ENCODE measurements at places on chromosomes 3 and 15.

- no peak for DNase-seq
Observed at GRCh38 chr15:61112231-61112630, 116.9 kb downstream of the RORA start.

DNA sequence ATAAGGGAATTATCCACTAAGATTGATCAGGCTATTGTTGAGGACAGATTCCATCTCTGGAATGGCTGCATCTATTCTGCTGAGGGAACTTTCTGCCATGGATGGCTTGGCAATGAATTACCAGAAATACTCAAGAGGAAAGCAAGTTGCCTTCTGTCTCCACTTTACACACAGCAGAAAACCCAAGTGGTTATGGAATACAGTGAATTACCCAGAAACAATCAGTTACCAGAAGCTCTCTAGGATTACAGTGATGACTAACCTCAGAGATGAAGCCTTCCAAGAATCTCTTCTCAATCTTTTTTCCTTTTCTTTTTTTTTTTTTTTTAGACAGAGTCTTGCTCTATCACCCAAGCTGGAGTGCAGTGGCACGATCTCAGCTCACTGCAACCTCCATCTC is 183.3 kb downstream of the WDR76 start:
- DNase-seq = no peak

GRCh38 chr15:25234831-25235230 is 204.0 kb downstream of the UBE3A start:
- DNase-seq = no peak

DNA sequence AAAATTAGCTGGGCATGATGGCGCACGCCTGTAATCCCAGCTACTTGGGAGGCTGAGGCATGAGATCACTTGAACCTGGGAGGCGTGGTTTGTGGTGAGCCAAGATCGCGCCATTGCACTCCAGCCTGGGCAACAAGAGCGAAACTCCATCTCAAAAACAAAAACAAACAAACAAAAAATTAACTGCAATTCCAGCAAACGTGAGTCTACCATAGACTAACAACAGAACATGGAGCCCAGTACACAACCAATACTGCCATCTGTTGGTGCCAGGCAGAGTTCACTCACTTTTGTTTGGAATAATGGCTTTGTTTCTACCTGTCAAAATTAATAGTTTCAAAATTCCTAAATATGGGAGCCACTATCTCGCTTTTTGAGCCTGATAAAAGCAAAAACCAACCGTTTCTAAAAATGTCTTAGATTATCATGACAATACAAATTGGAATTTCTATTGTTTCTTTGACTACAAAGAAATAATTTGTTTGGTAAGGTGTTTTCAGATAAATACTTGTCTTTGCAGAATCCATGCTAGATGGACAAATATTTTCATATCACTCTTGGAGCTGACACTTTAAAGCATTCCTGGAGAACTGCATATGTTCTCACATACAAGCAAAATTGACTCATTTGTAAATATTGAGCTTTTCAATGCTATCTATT is 45.0 kb downstream of the GPR176 start:
- DNase-seq = no peak

GRCh38 chr3:9398700-9399336 is 1.4 kb downstream of the SETD5 start:
- no peak for DNase-seq

GRCh38 chr3:108031895-108032294 is 58.9 kb downstream of the CD47 start:
- no peak for DNase-seq

- DNase-seq = no peak
Observed at GRCh38 chr3:107574650-107575049, 51.9 kb downstream of the BBX start.

DNA sequence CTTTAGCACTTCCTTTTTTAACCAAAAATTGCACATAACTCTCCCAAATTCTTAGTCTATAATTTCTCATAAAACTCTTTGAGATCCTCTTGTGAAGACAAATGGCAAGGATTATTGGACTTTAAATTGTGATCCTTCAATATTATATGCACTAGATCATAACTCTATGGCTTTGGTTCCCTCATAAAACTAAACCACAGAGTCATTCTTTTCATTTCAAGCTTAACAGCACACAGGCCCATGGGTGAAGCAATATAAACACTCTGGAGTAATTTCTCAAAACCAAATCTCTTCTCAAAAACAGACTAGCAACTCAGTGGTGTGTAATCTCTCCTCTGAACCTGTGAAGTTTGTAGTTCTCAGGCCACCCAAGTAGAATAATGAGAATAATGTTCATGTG is 171.0 kb upstream of the NECTIN3 start:
- no peak for DNase-seq

Measured in stimulated activated CD4-positive, alpha-beta T cell treated with anti-CD3 and anti-CD28 coated beads, Interleukin-1b, Interleukin-23, amount 100 ng/mL, for 1 hour (primary cell).